ENCODE measurements at places on chromosomes 3 and 15.

DNA sequence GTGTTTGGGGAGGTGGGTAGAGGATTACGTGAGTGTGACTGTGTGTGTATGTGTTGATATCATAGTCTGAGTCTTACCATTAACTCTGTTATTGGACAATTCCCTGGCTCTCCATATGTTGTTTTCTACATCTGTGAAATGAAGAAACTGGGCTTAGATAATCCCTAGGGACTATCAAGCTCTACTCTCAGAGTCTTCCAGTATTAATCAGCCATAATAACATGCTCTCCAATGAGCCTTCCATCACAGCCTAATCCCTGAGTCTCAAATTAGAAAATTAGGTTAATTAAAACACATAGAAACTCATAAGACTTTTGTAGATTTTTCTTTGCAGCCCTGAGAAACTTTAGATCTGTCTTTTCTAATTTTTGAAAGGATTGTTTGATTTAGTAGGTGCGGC lies 404.2 kb upstream of the RARB start:
- DNase-seq = no peak

DNA sequence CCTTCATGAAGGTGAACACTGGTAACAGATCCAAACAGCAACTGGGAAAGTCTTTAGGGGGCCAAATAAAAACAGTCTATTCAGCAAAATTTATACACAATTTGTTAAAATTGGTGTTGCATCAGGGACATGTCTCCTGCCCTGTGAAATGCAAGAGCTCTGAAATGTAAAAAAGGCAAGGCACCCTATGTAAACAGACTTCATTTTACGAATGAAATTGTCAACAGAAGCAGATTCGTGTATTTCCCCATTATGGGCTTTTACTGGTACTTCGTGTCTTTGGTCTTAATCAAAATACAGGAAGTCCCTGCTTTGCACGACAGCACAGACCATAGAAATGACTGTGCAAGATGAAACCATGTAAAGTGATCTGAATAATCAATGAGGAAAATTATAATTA lies 127.3 kb upstream of the THBS1 start:
- DNase-seq = no peak

GRCh38 chr15:69116391-69116790 lies 44.0 kb upstream of the GLCE start:
- no peak for DNase-seq

- DNase-seq = no peak
Measured at GRCh38 chr15:56460071-56460470, 4.9 kb downstream of the MNS1 start.

- no peak for DNase-seq
Measured at GRCh38 chr3:36257158-36257852, 123.0 kb upstream of the STAC start.

DNA sequence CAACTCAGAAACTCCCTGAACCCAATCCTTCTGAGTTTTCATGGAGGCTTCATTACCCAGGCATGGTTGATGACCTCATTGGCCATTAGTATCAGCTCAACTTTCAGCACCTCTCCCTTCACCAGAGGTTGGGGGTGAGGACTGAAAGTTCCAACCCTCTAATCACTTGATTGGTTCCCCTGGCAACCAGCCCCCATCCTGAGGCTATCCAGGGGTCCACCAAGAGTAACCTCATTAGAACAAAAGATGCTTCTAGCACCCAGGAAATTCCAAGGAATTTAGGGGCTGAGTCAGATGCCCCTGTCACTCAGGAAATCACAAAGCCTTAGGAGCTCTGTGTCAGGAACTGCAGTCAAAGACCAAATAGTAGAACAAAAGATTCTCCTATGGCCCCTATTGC lies 43.8 kb downstream of the ADAMTSL3 start:
- DNase-seq = no peak

All from kidney capillary endothelial cell (primary cell).